ENCODE measurements at places on chromosomes 5 and 9. TPM values are rescaled to one million over a fixed set of nuclear protein-coding genes. Genes with fewer than 3 reads are reported as not detected.

DBH gene
- not detected for total RNA-seq

SMIM33 gene
- not detected for total RNA-seq

C6 gene
- not detected for total RNA-seq

DNA sequence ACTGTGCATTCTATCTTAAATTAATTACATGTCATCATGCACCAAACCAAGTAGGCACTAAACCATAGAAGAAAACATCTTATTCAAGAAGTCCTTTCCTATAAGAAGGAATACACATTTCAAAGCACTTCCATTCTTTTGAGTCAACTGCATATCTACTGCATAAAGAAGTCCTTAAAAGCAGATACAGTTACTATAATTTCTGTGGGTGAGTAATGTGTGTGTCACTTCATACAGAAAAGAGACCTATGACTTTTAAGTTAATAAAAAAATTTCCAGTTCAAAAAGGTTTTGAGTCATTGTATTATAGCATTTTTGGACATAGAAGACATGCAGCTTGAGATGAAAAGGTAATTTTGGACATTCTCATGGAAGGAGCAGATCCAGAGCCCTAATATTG, 125.0 kb downstream of the DTWD2 start:
- DNase-seq = no peak

DNA sequence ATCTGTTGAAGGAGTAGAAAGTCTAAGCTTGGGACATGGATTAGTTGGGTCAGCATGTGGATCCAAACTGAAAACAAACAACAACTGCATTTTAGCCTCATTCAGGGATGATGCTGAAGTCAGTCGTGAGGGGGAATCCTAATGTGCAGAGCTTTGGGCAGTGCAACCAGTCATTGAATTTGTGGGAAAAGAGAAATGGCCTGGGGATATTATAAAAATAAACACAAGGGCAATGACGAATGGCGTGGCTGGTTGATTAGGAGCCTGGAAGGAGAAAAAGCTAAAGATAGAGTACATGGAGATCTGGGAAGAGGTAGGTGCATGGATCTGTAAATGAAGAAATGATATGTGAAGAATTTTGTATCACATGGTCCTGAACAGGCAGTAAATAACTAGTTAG, 477.6 kb downstream of the TLE1 start:
- no peak for DNase-seq
